ENCODE measurements at places on chromosomes 4 and X. TPM values are rescaled to one million over a fixed set of nuclear protein-coding genes. Genes with fewer than 3 reads are reported as not detected.

DNA sequence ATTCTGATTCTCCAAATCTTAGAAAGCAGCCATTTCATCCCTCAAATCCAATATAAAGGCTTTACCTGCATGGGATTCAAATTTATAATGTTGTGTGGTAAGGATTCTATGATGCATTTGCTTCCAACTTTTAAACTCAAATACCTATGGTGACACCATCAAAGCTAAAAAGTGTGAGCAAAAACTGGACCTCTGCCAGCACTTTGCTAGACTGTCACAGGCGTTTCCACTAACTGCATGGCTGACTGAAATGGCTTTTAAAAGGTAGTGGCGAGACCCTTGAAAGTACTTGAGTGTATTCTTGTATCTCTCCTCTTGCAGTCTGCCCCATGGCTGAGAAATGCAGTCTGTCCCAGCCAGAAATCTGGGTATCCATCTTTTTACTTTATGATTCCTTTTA is 169.4 kb downstream of the AMELX start:
- DNase-seq = no peak

GRCh38 chrX:107541244-107541643 is 87.1 kb upstream of the PRPS1 start:
- no peak for DNase-seq

MID1 gene
- total RNA-seq = 16.6 TPM

DNA sequence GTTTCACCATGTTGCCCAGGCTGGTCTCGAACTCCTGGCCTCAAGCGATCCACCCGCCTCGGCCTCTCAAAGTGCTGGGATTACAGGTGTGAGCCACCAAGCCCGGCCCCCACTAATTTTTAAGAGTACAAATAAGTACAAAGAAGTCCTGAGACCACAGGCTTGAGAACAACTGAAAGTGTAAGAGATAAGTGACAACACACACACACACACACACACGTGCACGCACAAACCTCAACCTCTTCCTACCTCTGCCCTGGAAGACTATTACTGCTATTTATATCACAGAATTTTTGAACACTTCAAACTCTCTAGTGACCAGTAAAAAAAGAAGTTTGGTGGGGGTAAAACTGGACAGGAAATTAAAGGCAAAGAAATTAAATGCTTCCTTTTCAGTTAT is 7.5 kb downstream of the KLHL15 start:
- no peak for DNase-seq
